ENCODE measurements at places on chromosomes 7 and 10.
A peak's percentile ranks its signal among the peaks of the same experiment; 100 is the strongest.

DNA sequence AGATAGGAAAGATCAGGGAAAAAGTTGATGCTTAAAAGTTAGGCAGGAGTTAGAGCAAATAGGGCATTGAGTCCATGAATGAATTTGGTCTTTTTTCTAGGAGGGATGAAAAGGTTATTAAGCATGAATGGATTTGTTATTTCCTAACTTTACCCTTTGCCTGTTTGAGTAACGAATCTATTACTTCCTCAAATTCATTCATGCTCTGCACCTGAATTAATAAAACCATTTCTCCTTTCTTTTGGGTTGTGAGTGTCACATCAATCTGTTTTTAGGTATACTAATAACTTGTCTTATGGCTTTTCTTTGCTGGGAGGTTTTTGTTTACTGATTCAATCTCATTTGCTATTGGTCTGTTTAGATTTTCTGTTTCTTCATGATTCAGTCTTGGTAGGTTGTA is 1217.7 kb upstream of the CELF2 start:
- no peak for DNase-seq

DNA sequence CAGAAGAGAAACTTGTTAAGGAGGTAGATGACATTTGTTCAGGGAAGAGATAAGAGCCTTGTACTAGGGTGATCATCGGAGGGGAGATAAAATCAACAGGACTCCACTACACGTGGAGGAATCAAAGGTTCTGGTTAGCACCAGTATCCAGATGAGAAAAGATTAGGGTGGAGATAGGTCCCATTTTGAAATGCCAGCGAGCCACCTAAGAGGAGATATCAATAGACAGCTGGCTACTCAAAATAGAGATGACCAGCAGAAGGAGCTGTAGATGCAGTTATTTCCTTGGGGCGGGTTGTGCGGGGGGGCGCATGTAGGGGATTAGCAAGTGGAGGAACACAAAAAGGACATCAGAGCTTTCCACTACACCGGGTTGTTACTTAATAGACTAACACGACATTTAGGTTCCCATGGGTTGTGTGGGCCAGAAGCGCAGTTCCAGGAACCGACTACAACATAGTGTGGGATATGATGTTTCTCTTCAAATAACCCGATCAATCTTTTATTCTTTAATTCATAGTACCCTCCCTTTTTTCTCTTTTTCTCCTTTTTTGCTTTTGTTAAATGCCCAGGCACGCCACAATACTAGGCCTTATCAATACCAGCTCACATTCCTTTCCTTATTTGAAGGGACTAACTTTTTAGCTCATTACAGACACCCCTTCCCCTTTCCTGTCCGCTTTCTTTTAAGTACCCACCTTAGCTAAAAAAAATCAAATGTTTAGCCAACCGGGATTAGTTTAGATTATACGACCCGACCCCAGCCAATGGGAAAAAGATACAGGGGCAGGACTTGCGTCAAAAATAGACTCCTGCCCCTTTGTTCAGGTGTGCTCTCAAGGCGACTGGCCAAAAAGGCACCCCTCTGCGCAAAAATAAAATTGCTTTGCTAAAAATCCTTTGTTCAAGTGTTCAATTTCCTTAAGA is 2.0 kb upstream of the KIF11 start:
- peak; percentile 15 for DNase-seq

DNA sequence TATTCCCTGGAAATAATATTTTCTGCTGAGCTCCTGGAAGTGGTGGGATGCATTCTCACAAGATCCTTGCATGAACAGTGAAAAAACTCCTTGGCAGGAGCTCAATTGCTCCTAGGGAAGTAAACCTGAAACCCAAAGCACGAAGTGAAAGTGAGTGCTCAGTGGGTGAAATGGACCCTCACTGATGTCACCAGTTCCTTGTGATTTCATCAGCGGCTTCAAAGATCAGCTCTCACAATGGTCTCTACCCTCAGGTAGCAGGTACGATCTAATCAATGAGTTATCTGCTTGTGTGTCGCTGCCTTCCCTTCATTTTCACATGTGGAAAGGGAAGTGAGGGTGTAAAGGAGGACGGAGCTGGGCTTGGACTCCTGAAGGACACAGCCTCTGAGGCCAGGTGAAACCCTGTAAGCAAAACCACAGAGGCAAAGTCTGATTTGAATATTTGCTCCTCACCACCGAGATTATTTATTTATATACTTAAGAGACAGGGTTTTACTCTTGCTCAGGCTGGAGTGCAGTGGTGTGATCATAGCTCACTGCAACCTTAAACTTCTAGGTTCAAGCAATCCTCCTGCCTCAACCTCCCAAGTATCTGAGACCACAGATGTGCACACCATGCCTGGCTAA is 255.4 kb upstream of the LYZL1 start:
- DNase-seq: no peak

DNA sequence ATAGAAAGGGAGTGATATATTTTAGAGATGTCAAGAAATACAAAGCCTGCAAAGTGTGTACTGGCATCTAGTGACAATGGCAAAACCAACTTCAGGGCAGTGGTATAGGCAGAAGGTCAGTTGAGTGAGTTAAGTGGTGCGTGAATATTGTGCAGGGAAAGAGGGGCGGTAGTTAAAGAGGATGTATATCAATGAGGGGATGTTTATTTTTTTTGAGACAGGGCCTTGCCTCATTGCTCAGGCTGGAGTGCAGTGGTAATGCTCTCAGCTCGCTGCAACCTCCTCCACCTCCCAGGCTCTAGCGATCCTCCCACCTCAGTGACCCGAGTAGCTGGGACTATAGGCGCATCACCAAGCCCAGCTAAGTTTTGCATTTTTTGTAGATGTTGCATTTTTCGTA is 13.8 kb downstream of the ANLN start:
- DNase-seq: no peak

GRCh38 chr10:18224626-18225445 is 84.6 kb downstream of the CACNB2 start:
- DNase-seq: no peak

DNA sequence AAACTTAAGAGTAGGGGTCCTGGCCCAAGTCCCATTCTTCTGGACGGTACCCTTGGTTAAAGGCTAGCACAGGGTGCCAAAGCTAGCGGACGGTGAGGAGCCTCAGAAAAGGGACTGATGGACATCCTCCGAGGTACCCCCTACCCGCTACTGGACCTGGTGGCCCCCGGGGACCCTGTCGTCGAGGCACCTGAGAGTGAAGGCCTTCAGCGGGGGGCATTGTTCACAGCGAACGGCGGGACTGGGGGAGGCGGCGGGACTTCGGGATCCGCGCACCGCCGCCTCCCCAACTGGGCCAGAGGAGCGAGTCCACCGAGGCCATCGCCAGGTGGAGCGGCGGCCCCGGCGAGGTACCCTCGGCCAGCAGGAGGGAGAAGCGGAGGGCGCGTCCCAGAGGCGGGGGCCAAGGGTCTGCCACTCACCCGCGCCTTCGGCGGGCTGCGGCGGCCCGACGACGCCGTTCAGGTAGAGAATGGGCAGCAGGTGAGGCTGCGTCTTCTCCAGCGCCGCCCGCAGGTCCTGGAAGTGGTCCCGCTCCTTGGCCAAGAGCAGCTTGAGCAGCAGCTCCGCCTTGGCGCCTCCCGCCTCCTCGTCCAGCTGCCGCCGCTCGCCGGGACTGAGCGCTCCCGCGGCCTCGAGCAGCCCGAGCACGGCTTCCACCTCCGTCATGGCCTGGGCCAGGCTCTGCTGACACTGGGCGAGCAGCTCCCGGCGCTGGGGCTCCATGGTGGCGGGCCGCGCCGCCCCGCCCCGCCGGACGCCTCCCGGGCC is 575 bp downstream of the DLG5 start:
- DNase-seq: peak; percentile 32

DNA sequence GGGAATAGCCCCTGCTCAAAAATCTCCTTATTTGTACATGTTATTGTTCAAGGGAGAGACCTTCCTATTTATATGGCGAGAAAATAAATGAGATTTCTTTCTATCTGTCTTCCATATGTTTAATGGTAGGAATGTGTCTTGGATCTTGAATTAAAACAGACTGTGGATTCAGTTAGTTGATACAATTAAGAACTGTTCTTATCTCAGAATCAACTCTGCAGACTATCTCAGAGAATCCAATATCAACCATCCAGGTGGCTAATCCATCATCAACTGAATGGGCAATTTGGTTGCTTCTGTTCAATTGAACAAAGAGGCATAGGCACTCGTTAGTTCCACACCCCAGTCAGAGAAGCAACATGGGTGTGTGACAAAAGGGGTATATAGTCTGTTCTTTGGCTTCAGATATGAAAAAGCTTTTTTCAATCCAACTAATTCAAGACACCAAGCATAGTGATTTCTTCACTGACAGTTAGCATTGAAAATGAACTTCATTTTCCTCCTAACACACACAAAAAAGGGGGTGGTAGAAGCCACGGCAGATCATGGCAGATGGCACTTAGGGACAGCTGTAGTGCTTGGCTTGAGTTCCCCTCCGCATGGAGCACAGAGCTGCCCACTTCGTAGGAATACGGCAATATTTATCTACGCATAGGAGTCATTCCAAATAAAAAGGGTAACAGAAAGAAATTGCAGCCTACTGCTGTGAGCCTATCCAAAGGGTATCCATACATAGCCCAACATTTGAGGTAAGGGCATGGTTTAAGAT is 135.9 kb downstream of the KIAA1217 start:
- no peak for DNase-seq

GRCh38 chr7:25527665-25528170 is 299.4 kb upstream of the NPVF start:
- DNase-seq: no peak

GRCh38 chr10:122331615-122332446 is 42.7 kb upstream of the PLEKHA1 start:
- DNase-seq: no peak

DNA sequence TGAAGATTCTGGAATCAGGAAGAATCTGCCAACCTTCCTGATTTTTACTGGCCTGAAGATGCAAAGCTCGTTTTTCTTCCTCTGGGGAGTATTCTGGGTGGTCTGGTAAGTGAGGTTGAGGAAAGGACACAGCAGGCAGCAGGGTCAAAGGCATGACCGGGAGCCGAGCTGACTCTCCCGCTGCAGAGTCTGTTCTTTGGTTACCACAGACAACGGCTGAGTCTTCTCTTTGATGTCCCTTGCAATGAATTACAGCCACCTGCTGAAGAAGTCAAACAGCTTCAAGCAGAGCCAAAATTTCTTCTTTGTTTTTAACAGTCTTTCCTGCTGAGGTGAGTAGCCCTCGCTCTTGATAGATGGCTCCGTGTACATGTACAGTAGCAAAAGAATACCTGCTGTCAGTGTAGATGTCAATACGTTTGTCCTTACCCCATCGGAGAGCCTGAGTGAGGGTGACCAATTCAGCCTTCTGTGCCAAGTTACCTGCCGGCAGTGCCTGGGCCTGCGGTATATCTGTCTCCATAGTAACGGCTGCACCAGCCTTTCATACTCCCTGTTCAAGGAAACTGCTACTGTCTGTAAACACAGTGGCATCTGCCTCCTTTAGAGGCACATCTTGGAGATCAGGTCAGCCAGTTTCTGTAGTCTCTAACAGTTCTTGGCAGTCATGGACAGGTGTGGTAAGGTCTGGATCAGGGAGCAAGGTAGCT is 76.4 kb downstream of the PRR15 start:
- DNase-seq: no peak

DNA sequence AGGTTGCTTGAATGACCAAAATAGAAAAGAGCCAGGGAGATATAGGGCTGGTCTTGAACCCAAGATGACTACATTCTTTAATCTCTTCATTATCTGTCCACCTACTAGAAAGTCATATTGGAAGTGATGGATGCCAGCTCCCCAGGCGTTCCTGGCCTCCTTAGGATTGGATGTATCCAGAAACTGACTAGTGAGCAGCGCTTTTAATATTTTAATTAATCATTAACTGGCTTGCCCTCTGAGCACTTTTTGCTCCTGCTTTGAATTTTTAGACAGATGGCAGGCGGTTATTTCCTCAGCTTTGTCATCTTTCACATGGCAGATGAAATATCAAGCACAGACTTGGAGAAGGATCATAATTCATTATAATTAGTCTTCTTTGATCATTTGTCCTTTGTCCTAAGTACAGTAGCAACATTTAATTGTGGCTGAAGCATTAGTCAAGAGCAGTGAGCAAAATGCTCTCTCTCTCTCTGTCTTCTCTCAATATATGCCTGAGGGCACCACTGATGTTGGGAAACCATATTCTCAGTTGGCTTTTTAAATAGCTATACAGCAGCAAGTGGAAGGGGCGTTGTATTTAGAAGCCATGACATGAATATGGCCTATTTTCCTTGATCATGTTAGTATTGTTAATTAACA is 588.0 kb downstream of the NRG3 start:
- DNase-seq: no peak

DNA sequence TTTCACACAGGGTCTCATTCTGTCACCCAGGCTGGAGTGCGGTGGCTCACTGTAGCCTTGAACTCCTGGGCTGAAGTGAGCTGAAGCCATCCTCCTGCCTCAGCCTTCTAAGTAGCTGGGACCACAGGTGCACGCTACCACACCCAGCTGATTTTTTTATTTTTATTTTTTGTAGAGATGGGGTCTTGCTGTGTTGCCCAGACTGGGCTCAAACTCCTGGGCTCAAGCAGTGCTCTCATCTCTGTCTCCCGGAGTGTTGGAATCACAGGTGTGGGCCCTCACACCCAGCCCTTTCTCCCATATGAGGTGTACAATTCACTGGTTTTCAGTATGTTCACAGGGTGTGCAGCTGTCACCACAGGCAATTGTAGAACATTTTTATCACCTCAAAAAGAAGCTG is 5.2 kb downstream of the INPP5A start:
- DNase-seq: no peak

DNA sequence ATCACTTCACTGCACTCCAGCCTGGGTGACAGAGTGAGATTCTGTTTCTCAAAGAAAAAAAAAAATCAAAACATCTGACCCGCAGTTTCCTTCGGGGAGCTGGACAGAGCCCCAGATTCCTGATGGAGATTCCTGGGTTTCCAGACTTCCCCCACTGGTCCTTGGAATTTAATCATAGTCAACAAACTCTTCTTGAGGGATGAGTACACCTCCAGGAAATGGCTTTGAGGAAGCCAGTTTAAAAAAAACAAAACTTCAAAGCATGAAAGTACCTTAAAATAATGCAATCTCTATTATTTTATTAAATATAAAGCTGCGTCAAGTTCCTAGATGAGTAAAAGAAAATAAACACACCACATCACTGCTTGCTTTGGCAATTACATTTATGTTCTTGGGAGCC is 1.2 kb upstream of the MAD1L1 start:
- no peak for DNase-seq

DNA sequence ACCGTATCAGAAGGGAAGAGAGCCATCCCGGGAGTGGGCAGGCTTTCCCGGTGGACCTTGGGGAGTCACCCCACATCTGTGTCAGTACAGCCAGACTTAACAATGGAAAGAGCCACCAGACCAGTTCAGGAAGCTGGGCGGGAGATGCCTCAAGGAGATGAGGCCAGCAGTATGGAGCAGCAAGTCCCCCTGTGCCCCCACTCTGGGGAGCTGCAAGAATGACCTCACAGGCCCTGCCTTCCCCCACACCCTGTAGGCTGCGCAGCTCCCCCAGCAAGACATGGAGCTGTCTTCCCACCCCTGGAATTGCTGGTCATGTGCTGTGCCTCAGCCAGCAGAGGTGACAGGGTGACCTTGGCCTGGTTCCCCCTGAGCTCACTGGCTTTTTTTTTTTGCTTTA is 76.8 kb upstream of the INSIG1 start:
- no peak for DNase-seq

DNA sequence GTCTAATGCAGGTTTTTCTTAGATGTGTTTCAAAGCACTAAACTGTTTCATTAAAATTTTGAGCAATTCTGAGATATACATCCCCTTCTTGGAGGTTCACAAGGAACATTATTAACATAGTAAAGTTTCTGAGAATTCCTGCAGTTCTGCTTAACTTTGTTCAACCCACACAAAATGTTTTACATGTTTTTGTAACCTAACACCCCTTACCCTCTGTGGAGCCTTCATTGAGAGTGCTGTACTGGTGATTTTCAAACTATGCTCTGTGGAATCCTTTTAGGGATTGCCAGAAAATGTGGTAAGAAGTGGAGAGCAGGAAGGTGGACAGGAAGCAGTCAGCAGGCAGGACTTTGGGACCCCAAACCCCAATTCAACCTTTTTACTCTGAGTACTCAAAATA is 53.6 kb upstream of the ABCB5 start:
- DNase-seq: peak; percentile 58
